ENCODE measurements at places on chromosomes 16 and 17.

GRCh38 chr17:41178341-41178740 lies 320 bp upstream of the KRTAP4-2 start:
- peak; percentile 58 for DNase-seq

- no peak for DNase-seq
Measured at GRCh38 chr16:80047842-80048241, 447.3 kb upstream of the MAF start.

GRCh38 chr17:18280249-18280648 lies 19.8 kb downstream of the MIEF2 start:
- no peak for DNase-seq

DNA sequence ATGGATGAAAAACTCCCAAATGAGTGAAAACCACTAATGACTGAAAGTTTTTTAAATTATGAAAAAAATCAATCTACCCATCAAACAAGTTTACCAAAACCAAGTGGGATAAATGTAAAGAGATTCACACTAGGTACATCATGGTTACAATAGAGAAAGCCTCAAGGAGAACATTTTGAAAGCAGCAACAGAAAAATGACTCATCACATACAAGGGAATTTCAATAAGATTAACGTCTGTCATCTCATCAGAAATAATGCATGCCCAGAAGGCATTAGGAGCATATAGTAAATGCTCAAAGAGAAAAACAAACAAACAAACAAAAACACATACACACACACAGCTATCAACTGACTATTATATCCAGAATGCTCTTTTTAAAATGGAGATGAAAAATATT lies 261.8 kb upstream of the KIF2B start:
- DNase-seq, result no peak

DNA sequence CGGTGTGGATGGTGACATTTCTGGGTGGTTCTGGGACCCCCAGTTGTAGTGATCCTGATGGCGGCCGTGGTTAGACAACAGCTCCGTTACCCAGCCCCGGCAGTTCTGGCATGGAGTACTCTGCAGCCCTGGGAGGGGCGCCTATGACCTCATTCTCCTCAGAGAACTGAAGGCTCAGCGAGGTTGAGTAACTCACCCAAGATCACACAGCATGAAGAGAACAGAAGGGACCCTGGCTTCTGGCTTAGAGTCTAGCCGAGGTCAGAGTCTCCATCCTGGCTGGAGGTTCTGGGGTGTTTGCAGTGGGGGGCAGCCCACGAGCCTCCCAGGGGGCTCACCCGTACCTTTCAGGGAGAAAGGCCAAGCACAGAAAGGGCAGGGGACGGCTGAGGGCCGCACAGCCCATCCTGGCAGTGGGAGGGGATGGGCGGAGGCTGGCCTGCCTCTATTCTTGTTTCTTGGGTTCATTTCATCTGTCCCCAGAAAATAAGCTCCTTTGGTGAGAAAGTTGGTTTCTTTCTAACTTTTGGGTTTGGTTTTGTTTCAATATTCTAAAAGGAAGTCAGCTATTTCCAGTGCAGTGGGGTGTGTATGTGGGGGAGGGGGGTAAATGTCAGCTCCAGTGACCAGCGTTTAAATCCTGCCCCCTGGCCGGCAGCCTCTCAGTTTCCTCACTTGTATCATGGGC lies 13.2 kb downstream of the ZFPM1 start:
- DNase-seq, result no peak

DNA sequence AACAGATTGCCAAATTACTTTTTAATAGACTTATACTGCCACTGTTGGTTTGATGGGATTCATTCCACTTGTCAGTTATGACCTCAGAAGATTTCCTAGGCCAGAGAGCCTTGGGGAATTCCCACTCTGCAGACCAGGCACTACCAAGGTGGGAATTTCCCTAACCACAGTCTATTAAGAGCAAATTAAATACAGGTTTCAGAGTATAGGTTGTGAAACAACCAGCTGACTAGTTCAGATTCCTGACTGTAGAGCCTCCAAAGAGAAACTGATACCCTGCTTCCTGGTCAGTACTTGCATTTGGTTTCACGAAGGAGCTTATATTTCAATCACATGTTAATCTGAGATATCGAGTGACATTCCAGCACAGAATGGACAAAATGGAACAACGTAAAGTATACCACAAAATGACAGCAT lies 186.5 kb downstream of the STX8 start:
- DNase-seq, result peak; percentile 34

GRCh38 chr16:354971-355461 lies 2.5 kb upstream of the AXIN1 start:
- no peak for DNase-seq

- DNase-seq, result no peak
Measured at GRCh38 chr16:17107450-17107849, 363.3 kb downstream of the XYLT1 start.

- no peak for DNase-seq
Measured at GRCh38 chr16:85301231-85301630, 189.0 kb upstream of the CIBAR2 start.

DNA sequence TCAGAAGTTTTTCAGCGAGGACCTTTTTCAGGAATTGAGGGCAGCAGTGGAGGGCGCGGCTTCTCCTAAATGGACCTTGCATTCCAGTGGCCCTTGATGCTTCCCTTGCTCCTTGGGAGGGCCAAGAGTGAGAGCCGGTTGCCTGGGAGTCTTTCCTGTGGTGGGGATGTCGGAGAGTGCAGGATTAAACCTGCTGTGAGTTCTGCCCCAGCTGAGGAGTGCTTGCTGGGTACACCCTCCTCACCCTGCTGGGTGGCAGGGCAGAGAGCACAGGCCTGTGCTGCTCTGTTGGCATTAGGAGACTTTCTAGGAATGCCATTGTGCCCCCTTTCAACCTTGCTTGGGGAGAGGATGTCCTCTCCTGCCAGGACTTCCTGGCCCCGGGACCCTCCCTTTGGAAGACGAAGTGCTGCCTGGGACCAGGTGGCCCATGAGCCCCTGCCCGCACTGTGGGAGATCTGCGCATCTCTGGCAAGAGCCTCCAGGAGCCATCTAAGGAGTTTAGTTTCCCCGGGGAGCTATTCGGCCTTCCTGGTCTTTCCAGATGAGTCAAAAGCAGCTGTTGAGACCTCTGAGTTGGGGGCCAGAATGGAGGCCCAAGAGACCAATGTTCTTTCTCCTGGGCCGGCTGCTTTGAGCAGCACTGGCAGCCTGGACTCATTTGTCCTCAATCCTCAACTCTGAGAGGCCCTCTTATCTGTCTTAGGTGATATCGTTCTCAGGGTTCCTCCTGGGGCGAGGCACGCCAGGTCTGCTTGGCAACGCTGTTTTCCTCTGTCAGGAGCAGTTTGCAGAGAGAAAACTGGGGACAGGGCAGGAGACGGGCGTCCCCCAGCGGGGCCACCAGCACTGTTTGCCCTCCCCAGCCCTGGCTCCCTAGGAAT lies 5.6 kb downstream of the LLGL2 start:
- DNase-seq, result no peak

DNA sequence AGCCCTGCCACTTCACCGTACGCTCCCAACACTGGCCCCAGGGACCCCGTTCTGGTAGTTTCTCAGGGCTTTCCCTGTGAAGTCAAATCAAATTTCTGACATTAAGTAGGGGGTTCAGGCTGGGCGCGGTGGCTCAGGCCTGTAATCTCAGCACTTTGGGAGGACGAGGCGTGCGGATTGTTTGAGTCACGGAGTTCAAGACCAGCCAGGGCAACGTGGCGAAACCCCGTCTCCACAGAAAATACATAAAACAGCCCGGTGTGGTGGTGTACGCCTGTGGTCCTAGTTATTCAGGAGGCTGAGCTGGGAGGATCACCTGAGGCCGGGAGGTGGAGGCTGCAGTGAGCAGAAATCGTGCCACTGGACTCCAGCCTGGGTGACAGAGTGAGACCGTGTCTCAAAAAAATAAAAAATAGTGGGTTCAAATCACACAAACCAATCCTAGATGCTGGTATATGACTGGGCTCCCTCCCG lies 632 bp downstream of the CYBC1 start:
- no peak for DNase-seq

DNA sequence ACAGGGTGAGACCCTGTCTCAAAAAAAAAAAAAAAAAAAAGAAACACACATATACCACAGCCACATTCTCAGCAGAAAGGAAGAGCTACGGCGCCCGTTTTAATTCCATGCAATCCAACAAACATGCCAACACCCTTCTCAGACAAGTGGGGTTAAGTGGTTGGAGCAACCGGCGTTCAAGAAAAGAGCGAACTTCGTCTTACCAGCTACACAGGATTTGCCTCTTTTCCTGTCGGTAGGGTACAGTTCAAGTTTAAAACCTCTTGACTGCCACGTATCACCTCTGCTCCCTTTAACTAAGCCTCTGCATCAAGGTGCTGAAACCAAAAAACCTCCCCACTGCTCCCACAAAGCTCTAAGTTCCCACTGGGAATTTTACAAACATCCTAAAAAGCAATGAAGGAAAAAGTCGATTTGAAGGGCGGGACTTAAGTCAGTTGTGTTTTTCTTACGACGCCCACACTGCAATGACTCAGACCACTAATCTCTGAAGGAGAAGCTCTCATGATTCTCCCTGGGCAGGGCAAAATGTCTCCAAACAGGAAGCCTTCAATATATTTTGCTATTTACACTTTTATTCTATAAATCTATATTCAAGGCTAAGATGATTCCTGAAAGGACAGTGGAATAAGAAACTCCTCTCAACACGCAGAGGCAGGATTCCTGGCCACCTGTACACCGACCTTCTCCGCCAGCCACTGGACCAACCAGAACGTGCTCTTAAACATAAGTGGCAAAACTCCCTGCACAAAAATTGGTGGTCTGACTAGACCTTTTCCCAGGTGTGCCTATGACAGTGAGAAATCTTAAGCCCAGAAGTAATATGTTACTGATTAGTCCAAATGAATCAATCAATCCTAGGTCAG lies 18.8 kb downstream of the SRP68 start:
- DNase-seq, result peak; percentile 40

- no peak for DNase-seq
Measured at GRCh38 chr17:21020622-21021021, 22.2 kb downstream of the USP22 start.

- DNase-seq, result peak; percentile 16
Measured at GRCh38 chr17:14448818-14449217, 147.9 kb downstream of the HS3ST3B1 start.

DNA sequence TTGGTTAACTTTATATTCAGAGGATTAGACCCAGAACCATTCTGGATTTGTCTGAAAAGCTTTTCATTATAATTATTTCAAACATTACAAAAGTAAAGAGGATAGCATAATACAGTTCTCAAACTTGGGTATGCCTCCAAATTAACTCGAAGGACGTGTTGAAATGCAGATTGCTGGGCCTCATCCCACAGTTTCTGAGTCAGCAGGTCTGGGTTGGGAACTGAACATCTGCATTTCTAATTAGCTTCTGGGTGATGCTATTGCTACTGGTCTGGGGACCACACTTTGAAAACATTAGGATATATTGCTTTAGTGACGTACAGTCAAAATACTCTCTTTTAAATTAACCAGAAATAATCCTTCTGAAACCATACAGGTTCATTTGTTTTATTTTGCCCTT lies 10.0 kb downstream of the TPPP3 start:
- no peak for DNase-seq

DNA sequence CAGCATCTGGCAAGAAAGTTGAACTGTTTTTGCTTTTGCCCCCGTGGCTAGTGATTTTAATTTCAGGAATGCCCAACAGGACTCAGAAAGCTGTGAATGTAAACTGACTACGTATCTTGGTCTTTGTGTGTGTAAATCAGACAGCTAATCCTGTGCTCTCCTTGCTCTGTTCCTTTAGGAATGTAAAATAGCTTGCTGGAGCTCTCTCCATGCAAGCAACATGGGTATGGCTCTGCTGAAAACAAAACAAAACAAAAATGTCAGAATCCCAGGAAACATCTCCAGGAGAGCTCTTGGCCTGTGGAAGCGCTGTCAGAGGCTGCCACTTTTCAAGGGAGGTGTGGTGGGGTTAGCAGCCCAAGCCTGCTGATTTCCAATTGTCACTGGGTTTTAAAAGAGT lies 161.8 kb upstream of the NOG start:
- peak; percentile 34 for DNase-seq

DNA sequence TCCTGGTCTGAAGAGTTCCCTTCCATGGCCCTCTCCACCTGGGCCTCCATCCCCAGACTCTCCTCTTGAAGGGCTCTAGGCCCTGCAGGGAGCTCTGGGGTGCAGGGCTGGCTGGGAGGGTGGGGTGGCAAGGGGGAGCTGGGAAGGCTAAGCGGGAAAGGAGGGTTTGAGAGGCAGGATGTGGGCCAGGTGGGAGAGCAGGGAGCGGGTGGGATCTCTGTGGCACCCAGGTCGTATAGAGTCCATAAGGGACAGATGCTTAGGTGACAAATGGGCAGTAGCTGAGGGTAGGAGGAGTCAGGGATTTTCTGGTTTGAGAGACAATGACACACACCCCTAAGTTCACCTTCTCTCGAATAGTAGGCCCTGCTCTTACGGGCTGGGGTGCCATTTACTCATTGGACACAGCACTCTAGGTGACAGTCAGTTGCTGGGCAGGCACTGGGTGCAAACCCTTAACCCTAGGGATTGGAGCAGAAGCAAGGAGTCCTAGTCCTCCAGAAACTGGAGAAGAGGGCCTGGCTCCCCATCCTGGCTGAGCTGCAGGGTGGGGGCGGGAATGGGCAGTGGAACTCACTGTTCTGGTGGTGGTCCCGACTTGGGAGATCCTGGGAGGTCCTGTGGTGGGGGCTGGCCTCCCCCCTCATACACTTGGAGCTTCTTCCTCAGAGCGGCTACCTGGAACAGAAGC lies 15.3 kb downstream of the KIF18B start:
- no peak for DNase-seq

DNA sequence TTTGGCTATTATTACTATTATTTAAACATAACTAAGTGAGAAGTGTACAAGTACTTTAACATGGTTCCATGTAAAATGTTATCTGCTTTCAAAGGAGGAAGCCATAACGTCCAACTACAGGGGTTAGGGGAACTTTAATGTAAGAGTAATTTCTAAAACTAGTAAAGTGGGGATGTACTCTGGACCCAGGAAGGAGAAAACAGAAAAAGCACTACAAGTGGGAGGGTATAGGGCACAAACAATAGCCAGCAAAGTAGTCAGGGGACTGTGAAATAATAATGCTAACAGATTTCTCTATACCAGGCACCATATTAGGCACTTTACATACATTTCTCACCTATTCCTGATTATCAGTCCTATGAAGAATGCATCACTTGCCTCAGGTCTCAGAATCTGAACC lies 19.6 kb downstream of the USP31 start:
- no peak for DNase-seq

GRCh38 chr16:89934611-89935553 lies 11.7 kb downstream of the TUBB3 start:
- no peak for DNase-seq

DNA sequence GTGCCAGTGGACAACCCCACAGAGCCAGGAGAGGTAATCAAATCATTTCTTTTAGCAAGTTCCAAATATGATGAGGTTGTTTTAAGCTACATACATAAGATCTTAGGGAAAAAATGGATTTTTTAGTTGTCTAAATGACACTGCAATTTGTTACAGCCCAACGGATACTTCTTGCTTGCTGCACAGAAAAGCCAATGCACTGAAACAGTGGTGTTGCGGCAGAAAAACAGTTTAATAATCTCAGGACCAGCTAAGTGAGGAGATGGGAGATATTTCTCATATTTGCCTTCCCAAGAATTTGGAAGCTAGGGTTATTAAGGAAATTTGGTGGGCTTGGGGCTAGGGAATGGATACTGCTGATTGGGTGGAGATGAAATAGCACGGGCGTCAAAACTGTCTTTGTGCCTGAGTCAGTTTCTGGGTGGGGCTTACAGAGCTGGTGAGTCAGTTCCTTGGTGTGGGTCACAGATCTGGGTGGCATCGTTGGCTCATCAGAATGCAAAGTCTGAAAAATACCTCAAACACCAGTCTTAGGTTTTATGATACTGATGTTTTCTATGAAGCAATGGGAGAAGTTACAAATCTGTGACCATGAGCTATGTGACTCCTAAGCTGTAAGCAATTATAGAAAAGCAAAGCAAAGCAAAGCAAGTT lies 255.4 kb downstream of the IRX3 start:
- DNase-seq, result no peak

GRCh38 chr17:36482611-36483504 lies 3.6 kb upstream of the ZNHIT3 start:
- DNase-seq, result peak; percentile 96

Data from AG08396 (cell line).